ENCODE measurements at places on chromosomes 1 and 21.

- DNase-seq: no peak
These were observed 7.1 kb upstream of the TMEM61 start for GRCh38 chr1:54973205-54973921.

DNA sequence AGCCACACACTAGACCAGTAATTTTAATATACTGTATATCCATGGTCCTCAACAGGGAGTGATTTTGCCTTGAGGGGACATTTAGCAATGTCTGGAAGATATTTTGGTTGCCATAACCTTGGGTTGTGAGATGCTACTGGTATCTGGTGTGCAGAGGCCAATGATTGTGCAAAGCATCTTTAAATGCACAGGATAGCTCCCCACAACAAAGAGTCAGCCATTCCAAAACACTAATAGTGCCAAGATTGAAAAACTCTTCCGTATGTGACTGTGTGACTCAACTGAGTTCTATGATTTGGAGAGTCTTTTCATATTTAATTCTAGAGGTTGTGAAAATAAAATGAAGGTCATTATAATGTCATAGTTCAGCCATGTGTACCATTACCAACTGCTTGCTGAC lies 141.4 kb upstream of the CACYBP start:
- no peak for DNase-seq

DNA sequence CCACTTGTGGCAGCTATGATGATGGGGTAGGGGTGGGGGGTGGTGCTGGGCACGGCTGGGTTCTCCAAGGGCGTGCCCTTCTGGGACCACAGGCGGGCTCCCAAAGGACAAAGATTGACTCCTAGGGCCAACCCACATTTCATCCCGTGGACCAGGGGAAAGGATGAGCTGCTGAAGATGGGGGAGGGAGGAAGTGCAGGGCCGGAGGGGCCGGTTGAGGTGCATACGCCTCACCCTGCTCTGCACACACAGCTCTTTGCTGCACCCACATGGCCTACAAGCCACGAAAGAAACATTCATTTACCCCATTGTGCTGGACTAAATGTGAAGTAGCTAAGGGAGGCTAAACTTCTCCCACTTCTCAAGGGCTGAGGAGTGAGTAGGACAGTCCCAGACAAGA lies 34.2 kb upstream of the GNPAT start:
- DNase-seq: no peak

DNA sequence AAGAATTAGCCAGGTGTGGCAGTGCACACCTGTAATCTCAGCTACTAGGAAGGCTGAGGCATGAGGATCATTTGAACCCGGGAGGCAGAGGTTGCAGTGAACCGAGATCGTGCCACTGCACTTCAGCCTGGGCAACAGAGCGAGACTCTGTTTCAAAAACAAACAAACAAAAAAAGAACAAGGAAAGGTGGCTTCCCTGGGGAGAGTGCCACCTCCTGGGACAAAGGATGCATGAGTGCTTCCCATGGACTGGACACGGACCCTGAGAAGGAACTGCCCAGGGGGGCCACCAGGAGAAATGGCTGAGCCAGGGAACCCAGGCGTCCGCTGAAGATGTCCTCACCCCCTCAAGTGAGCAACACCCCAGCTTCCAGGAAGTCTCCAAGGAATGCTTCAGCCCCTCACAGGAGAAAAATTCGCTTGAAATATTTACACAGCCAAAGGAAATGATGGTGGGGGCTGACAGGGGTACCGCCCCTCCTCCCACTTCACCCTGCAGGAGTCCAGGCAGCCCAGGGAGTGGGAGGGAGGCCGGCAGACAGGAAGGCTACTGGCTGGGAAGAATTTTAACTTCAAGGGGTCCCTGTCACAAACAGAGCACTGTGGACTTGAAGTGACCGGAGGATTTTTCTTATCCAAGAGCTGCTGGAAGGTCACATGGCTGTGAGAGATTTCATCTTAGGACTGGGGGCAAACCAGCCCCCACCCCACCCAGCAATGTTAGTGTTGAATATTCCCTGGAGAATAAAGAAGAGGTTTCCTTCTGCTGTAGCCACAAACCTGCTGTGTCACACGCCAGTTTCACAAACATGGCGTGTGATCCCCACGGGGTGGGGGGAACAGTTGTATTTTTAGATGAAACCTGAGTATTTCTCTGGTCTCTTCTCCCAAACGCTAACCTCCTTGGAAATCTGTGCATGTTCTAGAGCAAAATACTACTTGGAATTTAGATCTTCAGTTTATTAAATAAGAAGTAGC lies 90.8 kb upstream of the SLC25A33 start:
- DNase-seq: no peak

GRCh38 chr21:46161633-46162592 lies 6.5 kb upstream of the FTCD start:
- DNase-seq: no peak

GRCh38 chr1:119510046-119510445 lies 3.0 kb downstream of the HSD3B1 start:
- DNase-seq: no peak

Data from pulmonary artery endothelial cell (primary cell).